Fibroblast of skin of scalp (primary cell): ENCODE measurements at places on chromosomes 3 and 15.
A peak's percentile ranks its signal among the peaks of the same experiment; 100 is the strongest.

GRCh38 chr3:136750897-136751315 lies 1.3 kb downstream of the STAG1 start:
- peak; percentile 69 for DNase-seq

- peak; percentile 79 for DNase-seq
These were observed 10.8 kb downstream of the CMTM8 start for GRCh38 chr3:32249184-32249782.

GRCh38 chr15:85377986-85378385 lies 2.4 kb upstream of the AKAP13 start:
- DNase-seq, result no peak

DNA sequence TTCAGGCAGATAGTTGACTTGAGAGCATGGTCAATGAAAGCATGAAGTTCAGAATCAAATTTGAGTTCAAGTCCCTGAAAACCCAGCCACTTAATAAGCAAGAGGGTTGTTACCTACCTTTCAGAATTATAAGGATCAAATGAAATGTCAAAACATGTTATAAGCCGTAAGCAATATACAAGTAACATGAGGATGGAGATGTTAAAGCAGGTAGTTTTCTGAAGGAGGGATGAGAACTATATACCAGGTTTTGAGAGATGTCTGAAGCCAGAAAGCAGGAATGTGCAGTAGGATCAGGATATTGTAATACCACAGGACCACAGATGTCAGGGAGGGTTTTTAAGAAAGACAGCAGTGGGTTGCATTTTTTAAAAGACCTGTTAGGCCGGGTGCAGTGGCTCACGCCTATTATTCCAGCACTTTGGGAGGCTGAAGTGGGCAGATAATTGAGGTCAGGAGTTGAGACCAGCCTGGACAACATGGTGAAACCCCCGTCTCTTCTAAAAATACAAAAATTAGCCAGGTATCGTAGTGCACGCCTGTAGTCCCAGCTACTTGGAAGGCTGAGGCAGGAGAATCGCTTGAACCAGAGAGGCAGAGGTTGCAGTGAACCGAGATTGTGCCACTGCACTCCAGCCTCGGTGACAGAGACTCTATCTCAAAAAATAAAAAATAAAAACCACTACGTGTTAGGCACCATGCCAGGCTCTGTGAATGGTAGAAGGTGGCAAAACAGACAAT lies 6.9 kb upstream of the EIF3J start:
- DNase-seq, result no peak
